ENCODE measurements at places on chromosomes 6 and 20. TPM values are rescaled to one million over a fixed set of nuclear protein-coding genes. Genes with fewer than 3 reads are reported as not detected.

The SLC22A16 gene
- total RNA-seq, result not detected

The MICB gene
- 6.5 TPM for total RNA-seq

The SLC29A1 gene
- 11.9 TPM for total RNA-seq

The LINC00237 gene
- total RNA-seq, result not detected

The POM121L2 gene
- not detected for total RNA-seq

The CPNE5 gene
- total RNA-seq, result 0.30 TPM

The CYP24A1 gene
- total RNA-seq, result not detected

The GDAP1L1 gene
- total RNA-seq, result not detected

The RIMS1 gene
- 0.89 TPM for total RNA-seq

The RAB44 gene
- not detected for total RNA-seq

The NNAT gene
- total RNA-seq, result 0.42 TPM

The SAPCD1 gene
- 1.2 TPM for total RNA-seq

The MAPK13 gene
- total RNA-seq, result 16.4 TPM

The NDUFAF5 gene
- 12.5 TPM for total RNA-seq

The UQCC2 gene
- 27.3 TPM for total RNA-seq

The DCBLD1 gene
- total RNA-seq, result 85.2 TPM

The CD83 gene
- 1.2 TPM for total RNA-seq

The TFEB gene
- total RNA-seq, result 5.3 TPM

The KIF25 gene
- total RNA-seq, result 0.14 TPM

The TNFRSF6B gene
- 95.5 TPM for total RNA-seq

The HDGFL1 gene
- total RNA-seq, result not detected

The RCAN2 gene
- total RNA-seq, result not detected

The ADGRF4 gene
- total RNA-seq, result 0.23 TPM

The SLC17A4 gene
- total RNA-seq, result not detected

The TCF15 gene
- total RNA-seq, result not detected

The HLA-DQB1 gene
- not detected for total RNA-seq

The TPBG gene
- total RNA-seq, result 52.9 TPM

The HLA-DOA gene
- not detected for total RNA-seq

The TSPO2 gene
- total RNA-seq, result not detected

The MYH7B gene
- total RNA-seq, result not detected

The LRRN4 gene
- total RNA-seq, result not detected

The PSORS1C1 gene
- 0.89 TPM for total RNA-seq

The KCNK16 gene
- not detected for total RNA-seq

The DACT2 gene
- not detected for total RNA-seq

The RUNX2 gene
- 8.3 TPM for total RNA-seq

The ZFAND3 gene
- total RNA-seq, result 42.1 TPM

The MRPS10 gene
- 44.8 TPM for total RNA-seq

The ZNF133 gene
- 28.5 TPM for total RNA-seq

The CDSN gene
- not detected for total RNA-seq

The LGSN gene
- total RNA-seq, result not detected

The HEY2 gene
- 0.05 TPM for total RNA-seq

The SIRPD gene
- not detected for total RNA-seq

The CALHM4 gene
- not detected for total RNA-seq

The OR12D3 gene
- not detected for total RNA-seq

The CABLES2 gene
- total RNA-seq, result 2.4 TPM

The OR2H2 gene
- total RNA-seq, result not detected

The GJA1 gene
- 323 TPM for total RNA-seq

The FAM83C gene
- total RNA-seq, result not detected

The PNPLA1 gene
- 0.05 TPM for total RNA-seq

The NHSL1 gene
- total RNA-seq, result 7.4 TPM

The TCP11 gene
- total RNA-seq, result 0.46 TPM

The GNAS gene
- 426 TPM for total RNA-seq

The C2 gene
- total RNA-seq, result 0.42 TPM

The COL12A1 gene
- total RNA-seq, result 534 TPM

The KCNK17 gene
- not detected for total RNA-seq

The USP49 gene
- 3.1 TPM for total RNA-seq

The IFT52 gene
- total RNA-seq, result 46.3 TPM

The COL9A3 gene
- not detected for total RNA-seq

The OPRM1 gene
- not detected for total RNA-seq

The THBD gene
- total RNA-seq, result 7.2 TPM

All from smooth muscle cell of the umbilical artery (primary cell).